ENCODE measurements at places on chromosomes 3 and 15.
A peak's percentile ranks its signal among the peaks of the same experiment; 100 is the strongest.

GRCh38 chr15:65525622-65526021 is 4.6 kb upstream of the HACD3 start:
- DNase-seq, result no peak

GRCh38 chr15:65773386-65774111 is 18.5 kb downstream of the DENND4A start:
- DNase-seq, result no peak

DNA sequence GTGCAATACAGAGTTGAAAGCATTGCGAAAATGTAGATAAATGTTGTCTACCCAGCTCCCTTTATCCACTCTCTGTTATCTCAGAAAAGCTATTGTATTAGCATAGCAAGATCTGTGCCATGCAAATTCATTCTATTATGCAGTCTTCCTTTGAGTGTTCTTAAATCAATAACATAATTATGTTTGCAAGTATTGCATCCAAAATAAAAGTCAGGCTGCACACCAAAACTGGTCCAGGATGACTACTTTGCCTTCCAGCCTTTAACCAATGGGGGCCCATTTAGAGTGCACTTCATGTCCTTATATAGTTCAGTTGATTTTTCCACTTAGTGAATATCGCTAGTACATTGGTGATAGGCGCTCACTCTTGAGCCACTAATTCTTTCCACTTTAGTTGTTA is 107.4 kb upstream of the MLF1 start:
- DNase-seq, result no peak

GRCh38 chr15:101088788-101089578 is 162.9 kb downstream of the CHSY1 start:
- DNase-seq, result peak; percentile 83

DNA sequence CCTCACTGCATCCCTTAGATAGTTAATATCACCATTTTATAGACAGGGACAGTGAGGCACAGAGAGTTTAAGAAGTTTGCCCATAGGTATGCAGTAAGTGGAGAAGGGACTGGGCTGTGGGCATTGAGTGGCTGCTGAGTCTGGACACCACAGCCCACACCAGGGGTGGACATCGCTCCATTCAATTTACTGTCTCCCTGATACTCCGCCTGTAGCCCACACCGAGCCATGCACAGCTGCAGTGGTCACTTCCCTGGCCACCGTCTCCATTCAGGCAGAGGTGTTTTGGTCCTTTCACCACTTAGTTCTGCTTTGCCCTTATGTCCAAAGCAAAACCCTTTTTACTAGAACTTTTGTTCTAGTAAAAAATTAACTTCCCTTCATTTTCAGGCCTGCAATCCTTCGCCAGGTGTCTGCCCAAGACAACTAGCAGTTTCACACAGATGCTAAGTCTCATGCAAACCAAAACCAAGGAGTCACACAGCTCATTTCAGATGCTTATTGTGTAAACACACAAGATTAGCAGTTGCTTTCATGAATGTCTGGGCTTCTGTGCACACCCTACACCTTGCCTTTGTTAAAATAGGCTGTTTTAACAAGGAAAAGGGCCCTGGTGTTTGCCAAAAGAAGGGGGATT is 30.1 kb downstream of the ZNF35 start:
- no peak for DNase-seq

DNA sequence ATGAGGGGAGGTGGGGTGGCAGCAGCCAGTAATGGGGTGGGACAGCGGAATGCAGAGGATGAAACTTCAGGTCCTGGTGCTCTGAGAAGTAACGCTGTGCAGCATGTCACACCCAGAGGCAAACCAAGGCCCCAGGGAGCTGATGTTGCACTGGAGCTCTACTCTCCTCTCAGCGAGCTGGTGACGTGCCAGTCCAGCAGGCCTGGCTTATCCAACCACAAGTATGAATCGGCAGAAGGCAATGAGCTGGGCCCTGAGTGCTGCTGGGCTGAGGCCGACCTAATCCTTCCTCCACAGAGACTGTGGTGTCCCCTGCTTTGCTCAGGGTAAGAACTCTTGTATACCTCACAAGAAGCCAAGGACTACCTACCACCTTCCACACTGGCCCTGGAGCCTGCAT is 30.5 kb downstream of the CD86 start:
- no peak for DNase-seq

- no peak for DNase-seq
These were observed 14.4 kb upstream of the XYLB start for GRCh38 chr3:38332201-38332600.

DNA sequence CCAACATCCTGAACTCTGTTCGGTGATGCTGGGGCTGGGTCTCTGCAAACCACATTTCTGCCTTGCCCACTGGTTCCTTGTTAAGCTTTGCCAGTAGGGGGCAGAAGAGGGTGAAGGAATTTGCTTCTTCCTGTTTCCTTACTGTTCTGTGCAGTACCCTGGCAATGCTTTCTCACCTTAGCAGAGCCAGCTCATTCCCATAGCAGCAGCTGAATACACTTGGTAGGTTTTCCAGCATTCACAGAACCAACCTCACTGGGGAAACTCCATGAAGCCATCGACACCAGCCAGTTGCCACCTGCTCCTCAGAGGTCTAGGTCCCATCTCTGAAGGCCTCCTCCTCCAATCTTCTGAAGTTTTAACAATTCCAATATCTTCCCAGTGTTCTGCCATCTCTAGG is 308.4 kb downstream of the PDCD6IP start:
- no peak for DNase-seq

- DNase-seq, result no peak
These were observed 325.5 kb downstream of the SATB1 start for GRCh38 chr3:18099611-18100010.

DNA sequence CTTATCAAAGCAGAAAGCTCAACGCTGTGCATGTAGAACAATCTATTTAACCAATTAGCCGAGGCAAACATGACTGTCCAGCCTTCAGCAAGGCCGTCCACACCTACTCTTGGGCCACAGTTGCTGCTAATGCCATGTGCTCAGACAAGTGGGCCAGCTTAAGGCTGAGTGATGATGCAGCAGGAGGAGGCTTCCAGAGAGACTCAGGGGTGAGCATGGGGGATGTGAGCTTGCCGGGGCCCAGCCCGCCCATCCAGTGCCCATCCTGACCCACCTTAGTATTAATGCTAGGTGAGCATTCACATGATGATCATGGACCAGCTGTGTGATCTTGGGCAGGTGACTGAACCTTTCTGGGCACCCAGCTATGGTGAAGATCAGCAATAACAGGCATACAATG is 150.1 kb downstream of the TPRA1 start:
- DNase-seq, result no peak

DNA sequence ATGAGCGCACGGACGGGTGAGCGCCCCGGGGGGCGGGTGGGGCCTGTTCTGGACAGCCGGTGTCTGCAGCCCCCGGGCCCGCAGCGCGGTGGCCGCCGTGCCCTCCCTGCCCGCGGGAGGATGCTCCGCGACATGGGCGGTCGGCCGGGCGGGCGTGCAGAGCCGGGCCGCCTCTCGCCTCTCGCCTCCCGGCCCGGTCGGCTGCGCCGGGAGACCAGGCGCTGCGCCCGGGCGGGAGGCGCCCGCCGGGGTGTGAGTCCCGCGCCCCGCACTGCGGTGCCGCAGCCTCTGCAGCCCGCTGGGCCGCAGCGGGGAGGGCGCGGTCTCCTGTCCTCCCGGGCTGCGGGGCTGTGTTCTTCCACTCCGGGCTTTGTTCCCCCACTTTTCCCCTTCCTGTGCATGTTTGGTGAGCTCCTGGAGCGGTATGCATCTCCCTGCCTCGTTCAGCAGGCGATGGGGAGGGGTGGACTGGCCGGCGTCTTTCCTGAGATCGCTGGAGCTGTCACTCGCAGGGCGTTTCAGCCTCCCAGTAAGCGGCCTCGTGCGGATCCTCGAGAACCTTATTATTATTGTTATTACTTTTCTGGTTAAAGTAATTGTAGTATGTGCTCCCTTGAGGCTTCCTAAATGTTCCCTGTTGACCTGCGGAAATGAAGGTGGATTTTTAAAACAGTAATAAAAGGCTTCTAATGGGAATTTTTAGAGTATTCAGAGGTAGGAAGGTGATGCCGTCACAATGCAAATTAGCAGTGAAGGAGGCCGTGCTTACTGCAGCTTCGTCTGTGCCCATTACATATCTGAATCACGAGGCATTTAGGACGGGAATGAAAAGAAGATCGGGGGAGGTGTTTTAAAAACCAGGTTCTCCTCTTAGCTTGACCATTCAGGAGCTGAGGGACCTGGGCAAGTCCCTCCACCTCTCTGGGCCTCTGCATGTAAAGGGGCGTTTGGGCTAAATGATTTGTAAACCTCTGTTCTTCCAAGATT is 593 bp downstream of the TMOD2 start:
- peak; percentile 14 for DNase-seq

- DNase-seq, result no peak
These were observed 999.5 kb downstream of the TUSC7 start for GRCh38 chr3:117709108-117709507.

GRCh38 chr15:42879443-42879842 is 41.1 kb downstream of the TTBK2 start:
- DNase-seq, result no peak

DNA sequence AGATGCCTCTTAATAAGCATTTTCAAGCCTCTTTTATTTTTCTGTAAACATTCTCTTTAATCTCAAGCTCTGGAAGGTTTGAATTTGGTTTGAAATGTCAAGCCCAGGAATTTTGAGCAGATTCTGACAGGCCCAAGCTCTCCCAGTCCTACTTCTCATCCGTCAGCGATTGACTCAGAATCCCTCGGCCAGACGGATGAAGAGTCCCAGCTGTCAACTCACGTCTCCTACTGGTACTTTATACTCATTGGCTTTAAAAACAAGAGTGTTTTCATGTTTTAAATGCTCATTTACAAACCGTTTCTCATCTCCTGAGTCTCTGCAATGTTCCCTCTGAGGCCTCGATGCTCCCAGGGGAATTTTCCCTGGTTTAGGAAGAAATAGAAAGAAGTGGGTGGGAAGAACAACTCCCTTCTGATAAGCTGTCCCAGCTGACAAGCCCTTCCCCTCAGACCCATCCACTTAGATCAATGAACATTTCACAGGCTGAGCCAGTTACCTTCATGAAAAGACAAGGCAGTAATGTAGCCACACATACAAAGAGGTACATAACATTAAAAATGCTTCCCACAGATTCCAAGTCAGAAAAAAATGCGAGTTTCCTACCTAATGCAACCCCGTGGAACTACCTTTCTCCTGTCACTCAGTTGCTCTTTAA is 478.2 kb upstream of the DPH6 start:
- no peak for DNase-seq

DNA sequence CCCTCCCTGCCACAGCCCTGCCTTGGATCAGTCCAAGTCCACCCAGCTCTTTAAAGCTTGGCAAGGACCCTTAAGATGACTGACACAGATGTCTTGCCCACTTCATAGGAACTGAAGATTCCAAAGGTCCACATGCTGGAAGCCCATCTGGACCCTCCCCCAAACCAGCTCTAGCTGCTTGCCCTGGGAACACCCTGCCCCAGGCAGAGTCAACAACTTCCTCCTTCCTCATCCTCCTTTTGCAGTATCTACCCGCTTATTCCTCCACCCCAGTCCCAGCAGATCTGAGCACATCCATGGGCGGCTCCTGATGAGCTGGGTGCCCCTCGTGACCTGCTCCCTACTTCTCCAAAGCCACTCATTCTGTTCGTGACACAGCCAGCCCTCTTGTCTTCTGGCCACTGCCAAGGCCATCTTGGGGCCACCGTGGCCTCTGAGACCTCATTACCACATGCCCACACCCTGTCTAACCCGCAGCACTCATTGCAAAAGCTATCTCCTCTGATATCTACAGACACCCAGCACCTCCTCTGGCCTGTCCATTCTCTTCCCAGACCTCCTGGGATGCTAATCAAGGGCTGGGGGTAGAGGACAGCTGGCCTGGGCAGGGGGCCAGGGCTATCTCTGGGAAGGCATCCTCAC is 2.0 kb upstream of the PFKFB4 start:
- no peak for DNase-seq

DNA sequence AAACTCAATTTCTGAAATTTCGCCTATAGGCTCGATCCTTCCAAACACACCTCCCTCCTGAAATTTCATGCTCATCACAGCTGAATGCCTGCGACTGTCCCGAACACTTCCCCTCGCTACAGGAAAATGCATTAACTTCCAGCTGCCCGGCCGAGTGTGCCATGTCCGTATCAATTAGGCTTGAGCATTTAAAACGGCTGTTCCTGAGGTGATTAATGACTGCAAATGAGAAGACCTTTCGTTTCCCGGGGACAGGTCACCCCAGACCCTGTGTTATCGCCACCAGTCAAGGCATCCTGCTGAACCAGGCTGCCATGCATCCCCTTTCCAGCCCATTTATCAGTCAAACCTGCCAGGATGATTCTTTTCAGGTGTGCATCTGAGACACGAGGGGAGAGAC is 63.3 kb downstream of the THBS1 start:
- DNase-seq, result no peak

DNA sequence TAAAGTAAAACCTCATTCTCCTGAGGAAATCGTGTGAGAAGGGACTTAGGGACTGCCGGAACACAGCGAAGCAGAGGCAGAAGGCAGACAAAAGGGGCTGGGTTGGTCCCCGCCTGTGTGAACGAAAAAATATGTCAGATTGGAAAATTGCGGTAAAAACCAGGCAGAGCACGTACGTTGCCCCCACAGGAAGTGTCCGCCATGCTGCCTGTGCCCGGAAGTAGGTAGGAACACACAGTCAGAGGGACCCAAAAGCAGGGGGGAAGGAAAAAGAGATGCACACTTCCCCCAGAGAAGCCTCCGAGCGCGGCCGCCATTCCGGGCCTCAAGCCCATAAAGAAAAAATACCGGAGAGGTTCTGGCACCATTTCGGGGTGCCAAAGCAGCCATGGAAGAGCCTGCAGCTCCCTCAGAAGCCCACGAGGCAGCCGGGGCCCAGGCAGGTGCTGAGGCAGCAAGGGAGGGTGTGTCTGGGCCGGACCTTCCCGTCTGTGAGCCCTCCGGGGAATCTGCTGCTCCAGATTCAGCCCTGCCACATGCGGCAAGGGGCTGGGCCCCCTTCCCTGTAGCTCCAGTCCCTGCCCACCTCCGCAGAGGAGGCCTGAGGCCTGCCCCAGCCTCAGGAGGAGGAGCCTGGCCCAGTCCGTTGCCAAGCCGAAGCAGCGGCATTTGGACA is at the start of gene MKRN3:
TSS of gene MKRN3 (plus strand) at position 280 of the 676 bp plus-strand sequence. CDS start at position 389, 109 bp downstream.
- no peak for DNase-seq

DNA sequence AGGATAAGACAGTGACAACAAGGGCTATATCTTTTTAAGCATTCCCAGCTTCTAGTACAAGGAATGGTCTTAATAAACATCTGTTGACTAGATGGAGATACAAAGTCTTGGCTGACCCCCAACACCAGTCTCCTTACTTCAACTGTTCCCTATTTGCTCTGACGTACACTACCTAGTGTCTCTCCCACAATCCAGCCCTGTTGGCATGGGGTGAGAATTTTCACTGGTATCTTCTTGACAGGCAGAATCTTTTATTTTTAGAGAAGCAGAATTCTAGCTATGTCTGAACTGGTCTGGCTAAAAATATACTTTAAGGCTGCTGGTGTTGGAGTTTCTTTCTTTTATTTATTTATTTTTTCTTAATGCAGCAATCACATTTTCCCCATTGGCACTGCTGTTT is 82.0 kb downstream of the ETFA start:
- DNase-seq, result no peak

DNA sequence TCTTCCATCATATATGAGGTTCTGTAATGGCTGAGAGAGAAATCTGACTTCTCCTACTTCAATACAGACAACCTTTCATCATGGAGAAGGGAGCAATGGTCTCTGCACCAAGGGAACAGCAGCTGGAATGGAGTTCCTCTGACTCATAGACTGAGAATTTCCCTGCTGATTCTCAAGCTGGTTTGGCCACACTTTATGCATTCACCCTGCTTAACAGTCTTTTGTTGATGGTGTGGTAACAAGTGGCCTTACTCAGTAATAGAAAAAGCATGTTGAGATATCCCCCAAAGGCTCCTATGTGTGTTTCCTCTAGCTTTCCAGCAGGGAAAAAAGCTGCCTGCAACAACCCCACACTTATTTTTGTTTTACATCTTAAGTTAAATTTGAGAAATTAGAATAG is 138.1 kb downstream of the GREM1 start:
- no peak for DNase-seq
